ENCODE measurements at places on chromosomes 3 and 15.

- no peak for DNase-seq
These were observed 44.5 kb upstream of the MAGEF1 start for GRCh38 chr3:184756151-184757021.

DNA sequence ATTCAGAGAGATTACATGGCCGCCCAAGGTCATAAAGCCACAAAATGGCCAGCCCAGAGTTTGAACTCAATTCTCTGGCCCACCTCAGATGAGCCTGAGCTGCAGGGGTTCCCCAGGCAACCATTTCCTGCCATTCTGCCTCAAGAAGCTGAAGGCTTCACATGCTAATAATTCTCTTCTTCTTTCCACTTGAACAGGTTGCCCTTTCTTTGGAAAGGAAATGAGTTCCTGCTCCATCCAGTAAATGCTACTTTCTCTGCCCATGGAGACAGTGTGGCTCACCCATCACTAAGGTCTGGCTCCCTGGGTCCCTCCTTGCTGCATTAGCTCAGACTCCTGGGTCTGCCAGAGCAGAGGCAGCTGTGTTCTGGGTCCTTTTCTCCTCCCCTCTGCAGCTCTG lies 48.2 kb downstream of the TRIM42 start:
- no peak for DNase-seq

GRCh38 chr15:95921404-95921803 lies 409.1 kb upstream of the NR2F2 start:
- no peak for DNase-seq

DNA sequence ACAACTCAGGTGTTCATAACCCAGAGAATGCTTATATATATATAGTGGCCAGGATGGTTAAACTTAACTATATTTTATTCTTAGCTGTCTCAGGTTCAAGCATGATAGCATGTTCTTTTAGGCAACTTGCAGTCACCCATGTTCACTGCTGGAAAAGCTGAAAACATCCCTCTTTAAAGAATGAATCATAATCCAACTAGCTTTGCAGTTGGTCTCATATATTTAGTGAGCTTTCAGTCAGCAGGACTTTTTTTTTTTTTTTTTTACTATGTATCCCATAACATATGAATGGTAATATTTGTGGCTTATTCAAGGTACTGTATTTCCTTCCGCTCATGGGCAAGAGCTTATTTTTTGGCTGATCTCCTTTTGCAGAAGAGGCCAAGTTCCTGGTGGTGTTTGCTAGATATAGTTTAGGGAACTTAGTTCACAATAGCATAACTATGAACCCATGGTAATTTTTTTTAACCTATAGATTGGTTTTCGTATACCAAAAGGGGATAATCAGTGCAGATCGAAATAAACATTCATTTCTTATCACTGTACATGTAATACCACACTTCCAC lies 77.6 kb downstream of the CMSS1 start:
- no peak for DNase-seq

DNA sequence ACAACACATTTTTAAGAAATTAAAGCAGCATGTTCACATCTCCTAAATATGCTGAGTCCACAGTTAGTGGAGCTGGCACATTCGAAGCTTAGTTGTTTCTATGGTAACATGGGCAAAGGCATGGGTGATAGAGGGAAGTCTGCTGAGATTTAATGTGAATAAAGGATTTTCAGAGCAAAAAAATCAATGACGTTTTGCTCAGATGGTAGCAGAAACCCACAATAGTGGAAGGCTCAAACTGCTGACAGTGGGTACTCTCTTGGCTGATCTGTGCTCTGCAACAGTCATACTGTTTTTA lies 795.1 kb upstream of the ARPP21 start:
- DNase-seq = no peak

DNA sequence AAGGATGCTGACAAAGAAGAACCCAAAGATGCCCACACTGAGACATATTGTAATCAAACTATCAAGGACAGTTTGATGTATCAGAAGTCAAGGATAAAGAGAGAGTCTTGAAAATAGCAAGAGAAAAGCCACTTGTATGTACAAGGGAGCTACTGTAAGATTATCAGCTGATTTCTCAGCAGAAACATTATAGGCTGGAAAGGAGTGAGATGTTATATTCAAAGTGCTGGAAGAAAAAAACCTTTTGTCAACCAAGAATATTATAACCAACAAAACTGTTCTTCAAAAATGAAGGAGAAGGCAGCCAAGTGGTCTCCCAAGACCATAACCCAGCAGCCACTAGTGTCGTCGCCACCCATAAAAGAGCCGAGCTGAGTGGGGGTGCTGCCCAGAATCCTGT lies 93.2 kb downstream of the KLF13 start:
- DNase-seq = no peak

DNA sequence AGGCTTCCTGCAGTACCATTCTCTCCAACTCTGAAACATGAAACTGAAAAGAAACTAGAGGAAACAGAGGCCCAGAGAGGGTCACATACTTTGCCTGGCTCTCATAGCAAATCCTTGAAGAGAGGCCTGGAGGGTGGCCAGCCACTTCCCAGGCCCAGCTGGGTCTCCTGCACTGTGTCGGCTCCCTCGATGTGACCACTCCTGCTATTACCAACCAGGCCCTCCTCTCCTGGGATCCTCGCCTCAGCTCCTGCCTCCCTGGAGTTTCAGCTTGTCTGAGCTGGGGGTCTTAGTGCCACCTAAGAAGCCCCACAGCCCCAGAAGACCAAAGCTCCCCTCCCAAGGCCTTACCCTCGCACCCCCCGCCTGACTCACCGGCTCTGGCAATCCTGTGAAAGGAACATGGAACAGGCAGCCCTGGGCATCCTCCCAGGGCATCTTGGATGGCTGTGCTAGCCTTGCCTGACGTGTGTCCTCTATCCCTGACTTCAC lies 4.6 kb downstream of the LOXL1 start:
- no peak for DNase-seq

DNA sequence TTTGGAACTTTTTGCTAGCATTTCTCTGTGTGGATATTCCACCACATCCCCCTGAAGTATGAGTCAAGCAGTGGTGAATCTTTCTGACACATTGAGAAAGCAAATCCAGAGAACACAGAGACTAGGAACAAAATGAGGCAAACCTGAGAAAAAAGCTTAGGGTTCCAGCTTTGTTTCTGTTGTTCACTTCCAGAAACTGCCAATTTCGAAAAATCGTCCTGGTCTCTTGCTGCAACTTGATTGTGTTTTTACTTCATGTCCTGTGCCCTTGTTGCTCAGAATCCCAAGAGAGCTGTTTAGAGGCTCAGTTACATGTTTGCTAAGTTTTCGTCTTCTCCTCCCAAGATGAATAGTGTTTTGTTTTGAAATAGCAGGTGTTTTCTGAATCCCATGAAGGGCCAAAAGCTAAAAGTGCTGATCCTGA lies 13.7 kb downstream of the MAP2K1 start:
- DNase-seq = no peak

- DNase-seq = no peak
These were observed 28.2 kb downstream of the ARIH1 start for GRCh38 chr15:72502220-72502809.

- no peak for DNase-seq
These were observed 71.0 kb downstream of the ITGB5 start for GRCh38 chr3:124816206-124816605.

GRCh38 chr3:101836652-101837598 lies 12.4 kb upstream of the NFKBIZ start:
- no peak for DNase-seq

DNA sequence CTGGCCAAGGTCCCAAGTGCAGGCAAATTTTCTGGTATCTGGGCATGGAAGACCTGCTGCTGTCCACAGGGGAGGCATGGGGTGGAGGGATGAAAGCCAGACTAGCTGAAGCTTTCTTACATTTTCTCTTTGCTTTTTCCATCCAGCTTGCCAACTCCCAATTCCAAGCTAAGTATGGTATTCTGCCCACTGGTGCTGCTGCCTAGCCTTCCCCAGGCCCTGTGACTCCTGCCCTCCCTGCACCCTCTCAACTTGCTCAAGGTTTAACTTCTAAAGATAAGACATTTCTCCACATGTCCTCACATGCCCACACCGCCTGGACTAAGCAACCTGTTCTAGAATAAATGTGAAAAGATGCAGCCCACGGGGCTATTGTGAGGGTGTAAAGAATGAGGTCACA lies 59.5 kb upstream of the HACD2 start:
- no peak for DNase-seq

- no peak for DNase-seq
These were observed 42.1 kb downstream of the MAGI1 start for GRCh38 chr3:65996589-65996988.

DNA sequence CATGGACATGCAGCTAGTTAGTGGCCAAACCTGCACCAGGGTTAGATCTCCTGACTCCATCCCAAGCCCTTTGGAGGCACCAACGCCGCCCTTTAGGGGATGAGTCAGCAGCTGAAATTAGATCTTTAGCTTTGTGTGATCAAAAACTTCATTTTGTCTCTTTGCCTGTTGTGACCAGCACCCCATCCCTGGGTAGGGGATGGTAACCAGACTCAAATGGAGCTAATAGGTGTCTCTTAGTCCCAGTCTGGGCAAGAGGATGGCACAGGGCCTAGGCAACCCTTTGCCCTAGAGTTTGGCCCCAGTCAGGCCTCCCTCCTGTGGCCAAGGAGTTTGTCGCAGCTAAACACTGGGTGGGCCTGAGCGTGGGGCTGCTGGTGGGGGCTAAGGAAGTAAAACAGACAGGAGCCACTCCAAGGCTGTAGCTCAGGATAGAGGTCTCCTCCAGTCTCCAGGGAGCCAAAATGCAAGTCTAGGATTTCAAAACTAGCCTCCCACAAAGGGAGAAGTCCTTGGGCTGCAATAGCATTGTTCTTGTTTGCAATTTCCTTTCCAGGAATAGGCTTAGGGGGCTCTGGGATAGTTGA lies 105.1 kb downstream of the CPN2 start:
- no peak for DNase-seq

- peak; percentile 13 for DNase-seq
These were observed 24.8 kb upstream of the SLMAP start for GRCh38 chr3:57731311-57731710.

- no peak for DNase-seq
These were observed 58.2 kb downstream of the HEG1 start for GRCh38 chr3:124997303-124998246.
